ENCODE measurements at places on chromosomes 11 and 22.

GRCh38 chr11:27041141-27041899, 705 bp downstream of the BBOX1 start:
- DNase-seq = no peak

GRCh38 chr11:85459304-85459703, 167.8 kb downstream of the DLG2 start:
- DNase-seq = no peak

GRCh38 chr22:48753381-48753730, 1074.3 kb downstream of the BRD1 start:
- no peak for DNase-seq

DNA sequence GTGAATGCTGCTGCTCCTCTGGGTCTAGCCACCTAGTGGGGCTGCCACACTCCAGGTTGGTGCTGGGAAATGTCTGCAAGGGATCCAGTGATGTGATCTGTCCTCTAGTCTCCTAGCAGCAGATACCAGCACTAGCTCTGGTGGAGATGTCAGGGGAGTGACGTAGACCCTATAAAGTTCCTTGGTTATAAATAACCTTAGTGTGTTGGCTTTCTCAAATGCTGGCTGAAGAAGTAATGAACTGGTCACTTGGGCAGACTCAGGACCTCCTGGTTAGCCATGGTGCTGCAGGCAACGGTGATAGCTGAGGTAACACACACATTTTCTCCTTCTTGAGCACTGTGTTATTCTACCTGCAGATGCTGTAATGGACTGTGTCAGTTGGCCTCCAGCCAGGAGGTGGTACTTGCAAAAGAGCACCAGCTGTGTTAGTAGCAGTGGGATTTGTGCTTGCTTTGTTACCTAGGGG, 35.5 kb downstream of the BBOX1 start:
- DNase-seq = no peak

- DNase-seq = no peak
Measured at GRCh38 chr22:50264946-50265669, 3.6 kb upstream of the MAPK12 start.

Data from T-cell (primary cell).